ENCODE measurements at places on chromosomes 2 and 18.

- DNase-seq, result no peak
Measured at GRCh38 chr2:55302241-55302640, 33.2 kb upstream of the MTIF2 start.

DNA sequence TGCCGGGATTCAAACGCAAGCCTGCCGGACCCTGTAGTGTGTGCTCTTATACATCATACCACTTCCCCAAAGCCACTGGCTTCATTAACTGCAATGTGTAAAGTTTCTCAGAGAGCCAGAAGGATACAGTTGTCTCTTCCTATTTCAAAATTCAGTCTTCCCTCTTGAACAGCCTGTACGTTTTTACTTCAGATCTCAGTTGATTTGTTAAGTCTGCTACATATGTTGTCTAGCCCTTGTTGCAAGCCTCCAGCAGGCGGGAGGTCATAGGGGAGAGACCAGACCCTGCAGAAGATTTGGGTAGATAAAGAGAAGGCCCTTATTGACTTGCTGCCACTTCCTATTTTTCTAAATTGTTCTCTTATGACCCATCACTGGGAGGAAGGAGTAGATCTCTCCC lies 56.2 kb downstream of the ARHGEF33 start:
- no peak for DNase-seq

GRCh38 chr2:29829841-29830240 lies 91.5 kb downstream of the ALK start:
- no peak for DNase-seq

GRCh38 chr18:68728081-68728700 lies 13.3 kb upstream of the TMX3 start:
- DNase-seq, result no peak

- DNase-seq, result no peak
Measured at GRCh38 chr2:84963692-84964405, 7.1 kb upstream of the KCMF1 start.

- DNase-seq, result no peak
Measured at GRCh38 chr2:129144082-129144791, 825.6 kb upstream of the HS6ST1 start.

DNA sequence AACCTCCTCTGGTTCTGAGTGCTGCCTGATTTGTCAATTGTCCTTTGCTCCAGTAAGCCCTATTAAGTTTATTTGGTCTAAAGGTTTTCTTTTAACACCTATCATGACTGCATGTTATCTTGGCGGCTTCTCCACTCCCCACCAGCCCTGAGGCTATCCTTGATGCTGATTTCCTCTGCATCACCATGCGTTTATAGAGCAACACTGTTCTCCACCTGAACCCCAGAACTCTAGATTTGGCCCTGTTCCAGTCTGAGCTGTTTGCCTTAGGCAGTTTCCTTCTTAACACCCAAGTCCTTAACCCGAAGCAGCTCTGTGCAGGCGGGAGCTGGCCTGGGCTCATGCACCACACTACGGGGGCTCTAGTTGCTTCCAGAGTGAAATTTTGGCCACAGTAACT lies 98.2 kb upstream of the NPAS2 start:
- DNase-seq, result no peak

DNA sequence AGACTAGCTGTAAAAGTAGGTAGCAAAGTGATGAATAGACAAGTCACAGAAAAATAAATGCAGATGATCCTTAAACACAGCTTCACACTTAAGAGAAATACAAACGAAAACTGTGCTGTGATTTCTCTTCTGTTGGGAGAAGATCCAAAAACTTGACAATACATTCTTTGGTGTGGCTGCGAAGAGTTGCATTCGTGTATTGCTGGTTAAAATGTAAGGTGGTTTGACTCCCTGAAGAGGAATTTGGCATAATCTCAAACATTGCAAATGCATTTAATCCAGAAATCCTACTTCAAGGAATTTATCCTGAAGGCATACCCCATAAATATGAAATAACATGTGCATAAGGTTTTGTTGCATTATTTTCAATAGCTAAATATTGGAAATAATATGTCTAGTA lies 7.1 kb downstream of the CCNYL1 start:
- no peak for DNase-seq

GRCh38 chr2:29629495-29629894 lies 291.9 kb downstream of the ALK start:
- DNase-seq, result no peak

DNA sequence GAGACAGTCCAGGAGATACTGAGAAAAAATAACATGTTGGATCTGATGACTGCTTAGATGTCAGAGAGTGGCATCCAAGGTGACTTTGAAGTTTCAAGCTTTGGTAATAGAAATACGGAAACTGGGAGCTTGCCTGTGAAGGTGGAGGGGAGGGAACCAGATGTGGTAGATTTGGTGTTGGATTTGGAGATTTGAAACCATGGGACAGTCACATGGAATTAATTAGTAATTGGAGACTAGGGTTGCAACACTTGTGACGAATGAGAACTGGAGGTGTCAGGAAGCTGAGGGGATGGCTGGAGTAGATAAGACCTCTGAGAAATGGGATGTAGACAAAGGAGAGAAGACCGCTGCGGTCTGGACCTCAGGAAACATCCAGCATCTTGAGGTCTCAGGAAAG lies 46.7 kb downstream of the RPL37A start:
- DNase-seq, result no peak

Measured in retina (tissue), 1 donor.